ENCODE measurements at places on chromosomes 5 and 9.

GRCh38 chr9:91416096-91416712 is 7.4 kb downstream of the NFIL3 start:
- no peak for DNase-seq

GRCh38 chr9:127311239-127311741 is 46.7 kb downstream of the GARNL3 start:
- no peak for DNase-seq

DNA sequence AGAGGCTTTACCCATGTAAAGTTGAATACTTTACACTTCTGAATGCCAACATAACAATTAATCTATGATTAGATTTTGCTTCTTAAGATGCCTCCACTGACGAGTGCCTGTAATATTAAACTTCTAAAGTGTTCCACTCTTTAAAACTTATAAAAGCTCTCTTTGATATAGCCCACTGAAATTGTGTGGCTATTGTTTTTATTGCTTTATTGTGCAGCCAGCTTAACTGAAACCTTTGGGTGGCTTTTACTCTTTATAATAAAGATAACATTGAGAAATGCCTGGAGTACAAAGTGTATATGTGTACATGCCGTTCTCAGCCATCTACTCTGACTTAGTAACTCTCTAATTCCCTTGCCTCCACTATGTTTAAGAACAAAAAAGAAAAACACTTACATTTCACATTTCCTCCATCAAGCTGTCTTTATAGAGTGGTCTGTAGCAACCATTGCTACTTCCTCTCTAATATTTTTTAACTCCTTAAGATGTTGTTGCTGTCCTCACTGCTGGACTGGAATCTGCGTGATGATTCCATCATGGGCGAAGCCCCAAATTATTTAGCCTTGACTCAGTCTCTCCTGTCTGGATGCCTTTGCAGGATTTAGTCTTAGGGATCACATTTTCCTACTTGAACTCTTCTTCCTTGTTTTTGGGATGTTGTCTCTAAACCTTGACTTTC is 9.1 kb downstream of the PIK3R1 start:
- no peak for DNase-seq

GRCh38 chr5:17444496-17444895 is 53.5 kb upstream of the TAF11L2 start:
- DNase-seq = no peak

DNA sequence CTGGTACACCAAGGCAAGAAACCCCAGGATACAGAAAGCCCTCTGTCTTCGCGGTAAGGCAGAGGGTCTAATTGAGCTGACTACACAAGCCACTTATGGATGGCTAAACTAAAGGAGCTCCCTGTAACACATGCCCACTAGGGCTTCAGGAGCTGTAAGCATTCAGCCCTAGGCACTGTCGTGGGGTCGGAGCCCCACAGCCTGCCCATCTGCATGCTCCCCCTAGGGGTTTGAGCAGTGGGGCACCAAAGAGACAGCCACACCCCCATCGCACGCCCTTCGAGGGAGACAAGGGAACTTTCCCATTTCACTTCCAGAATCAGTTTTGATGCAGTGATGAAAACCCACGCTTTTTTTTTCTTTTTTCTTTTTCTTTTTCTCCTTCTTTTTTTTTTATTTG is 11.0 kb upstream of the MTMR12 start:
- no peak for DNase-seq

- no peak for DNase-seq
Observed at GRCh38 chr5:41196197-41196596, 17.1 kb downstream of the C6 start.

GRCh38 chr9:31873722-31874121 is 510.7 kb upstream of the ACO1 start:
- no peak for DNase-seq

- DNase-seq = no peak
Observed at GRCh38 chr9:105355781-105356180, 92.1 kb upstream of the FSD1L start.

DNA sequence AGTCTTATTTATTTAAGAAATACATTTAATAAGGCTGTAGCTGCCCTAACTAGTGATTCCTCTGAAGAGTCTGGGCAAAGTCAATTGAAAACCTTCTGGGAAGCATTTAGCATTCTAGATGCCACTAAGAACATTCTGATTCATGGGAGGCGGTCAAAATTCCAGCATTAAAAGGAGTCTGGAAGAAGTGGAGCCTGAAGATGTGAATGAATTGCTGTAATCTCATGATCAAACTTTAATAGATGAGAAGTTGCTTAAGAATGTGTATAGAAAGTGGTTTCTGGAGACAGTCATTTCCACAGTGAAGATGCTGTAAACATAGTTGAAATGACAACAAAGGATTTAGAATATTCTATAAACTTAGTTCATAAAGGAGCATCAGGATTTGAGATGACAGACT is 61.4 kb downstream of the WDR41 start:
- no peak for DNase-seq

DNA sequence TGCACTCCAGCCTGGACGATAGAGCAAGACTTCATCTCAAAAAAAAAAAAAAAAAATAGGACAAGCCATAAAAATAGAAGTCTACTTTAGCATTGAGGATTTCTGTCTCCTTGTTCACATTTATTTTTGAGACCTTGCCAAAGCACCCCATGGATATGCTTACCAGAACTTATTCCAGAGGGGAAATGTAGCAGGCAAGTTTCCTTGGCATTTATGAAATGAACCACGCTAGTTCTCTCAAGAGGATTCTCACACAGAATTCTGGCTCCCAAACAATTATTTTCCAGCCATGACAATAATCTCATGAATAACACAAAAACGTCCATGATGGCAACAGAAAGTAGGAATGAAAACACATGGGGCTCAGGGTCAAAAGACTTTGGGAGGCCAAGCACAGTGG is 23.4 kb upstream of the GPX8 start:
- no peak for DNase-seq

- no peak for DNase-seq
Observed at GRCh38 chr9:135921749-135922310, 14.5 kb upstream of the CAMSAP1 start.

- no peak for DNase-seq
Observed at GRCh38 chr5:88833371-88834130, 49.4 kb downstream of the MEF2C start.

DNA sequence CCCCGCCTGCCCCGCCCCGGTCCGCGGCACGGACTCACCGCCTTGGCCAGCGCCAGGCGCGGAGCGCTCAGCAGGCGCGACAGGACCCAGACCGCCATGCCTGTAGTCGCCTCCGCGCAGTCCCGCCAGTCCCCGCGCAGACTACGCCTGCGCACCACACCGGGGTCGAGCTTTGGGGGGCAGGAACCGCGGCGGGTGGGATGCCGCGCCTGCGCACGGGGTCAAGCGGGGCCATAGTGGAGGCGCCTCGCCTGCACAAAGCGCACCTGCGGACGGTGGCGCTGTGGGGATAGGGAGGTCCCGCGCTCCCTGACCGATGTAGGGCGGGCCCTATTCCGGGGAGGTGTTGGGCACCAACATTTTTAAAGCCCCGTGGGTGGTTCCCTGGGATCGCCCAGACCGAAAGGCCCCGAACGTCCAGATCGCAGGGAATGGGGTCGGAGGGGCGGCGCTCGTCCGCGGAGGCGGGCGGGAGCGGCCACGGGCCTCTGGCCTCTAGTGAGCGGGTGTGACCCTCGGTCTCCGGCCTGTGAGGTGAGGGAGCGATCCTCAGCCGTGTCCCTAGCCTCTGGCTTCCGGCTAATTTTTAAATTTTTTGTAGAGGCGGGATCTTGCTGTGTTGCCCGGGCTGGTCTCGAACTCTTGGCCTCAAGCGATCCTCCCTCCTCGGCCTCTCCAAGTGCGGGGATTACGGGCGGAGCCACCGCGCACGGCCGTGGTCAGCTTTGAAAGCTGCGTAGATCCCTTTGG is 70.8 kb upstream of the LPCAT1 start:
- peak; percentile 99 for DNase-seq

GRCh38 chr5:171405615-171406014 is 13.8 kb upstream of the FGF18 start:
- DNase-seq = peak; percentile 46

DNA sequence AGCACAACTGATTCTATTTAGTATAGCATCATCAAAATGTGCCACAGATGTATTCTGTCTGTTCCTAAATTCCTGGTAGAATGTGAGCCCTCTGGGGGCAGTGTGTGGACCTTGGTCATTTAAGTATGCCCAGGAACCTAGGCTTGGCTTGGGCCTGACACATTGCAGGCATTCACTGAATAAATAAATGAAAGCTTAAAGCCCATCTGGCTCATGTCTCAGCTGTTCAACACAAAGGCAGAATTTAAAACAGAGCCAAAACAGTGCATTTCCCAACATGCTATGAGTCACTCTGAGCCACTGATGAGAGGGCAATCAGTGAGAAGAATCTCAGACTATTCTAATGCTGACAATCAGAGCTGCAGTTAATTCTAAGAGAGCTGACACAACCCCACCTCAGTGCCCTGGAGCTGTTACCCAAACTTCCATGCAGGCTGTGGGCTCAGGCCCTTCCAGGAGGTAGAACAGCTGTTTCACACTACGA is 8.1 kb downstream of the FAM193B start:
- no peak for DNase-seq

GRCh38 chr5:132300577-132301343 is 6.6 kb downstream of the SLC22A4 start:
- DNase-seq = no peak

DNA sequence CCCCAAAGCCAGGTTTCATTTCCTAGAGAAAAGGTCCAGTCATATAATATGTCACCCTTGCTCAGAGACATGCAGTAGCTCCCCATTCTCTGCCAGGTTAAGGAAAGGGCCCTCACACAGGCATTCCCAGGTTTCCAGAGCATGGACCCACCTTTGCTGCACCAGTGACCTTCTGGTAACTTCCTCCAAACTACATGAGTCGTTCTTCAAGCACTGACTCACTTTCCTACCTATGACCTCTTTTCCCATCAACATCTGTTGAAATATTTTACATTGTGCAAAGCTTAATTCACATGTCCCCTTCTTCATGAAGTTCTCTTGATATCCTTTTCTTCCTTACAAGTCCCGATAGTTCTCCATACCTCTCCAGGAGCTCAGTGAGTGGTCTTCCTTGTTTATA is 25.9 kb downstream of the SH3TC2 start:
- no peak for DNase-seq

DNA sequence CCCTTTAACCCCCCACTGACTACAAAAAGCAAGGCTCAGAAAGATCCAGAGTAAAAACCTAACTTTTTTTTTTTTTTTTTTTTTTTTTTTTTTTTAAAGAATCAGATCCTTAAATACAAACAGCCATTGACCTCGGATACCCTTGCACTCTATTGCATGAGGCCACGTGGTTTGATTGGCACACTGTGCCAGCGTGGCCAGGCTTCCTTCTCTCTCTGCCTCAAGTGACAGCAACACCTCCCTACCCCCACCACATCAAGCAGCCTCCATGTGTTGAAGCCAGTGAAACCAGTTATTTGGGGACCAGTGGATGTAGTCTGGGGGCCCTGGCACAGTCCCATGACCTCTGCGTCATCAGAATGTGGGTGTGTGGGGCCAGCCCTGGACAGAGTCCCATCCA is 71.4 kb downstream of the OTULIN start:
- DNase-seq = no peak

DNA sequence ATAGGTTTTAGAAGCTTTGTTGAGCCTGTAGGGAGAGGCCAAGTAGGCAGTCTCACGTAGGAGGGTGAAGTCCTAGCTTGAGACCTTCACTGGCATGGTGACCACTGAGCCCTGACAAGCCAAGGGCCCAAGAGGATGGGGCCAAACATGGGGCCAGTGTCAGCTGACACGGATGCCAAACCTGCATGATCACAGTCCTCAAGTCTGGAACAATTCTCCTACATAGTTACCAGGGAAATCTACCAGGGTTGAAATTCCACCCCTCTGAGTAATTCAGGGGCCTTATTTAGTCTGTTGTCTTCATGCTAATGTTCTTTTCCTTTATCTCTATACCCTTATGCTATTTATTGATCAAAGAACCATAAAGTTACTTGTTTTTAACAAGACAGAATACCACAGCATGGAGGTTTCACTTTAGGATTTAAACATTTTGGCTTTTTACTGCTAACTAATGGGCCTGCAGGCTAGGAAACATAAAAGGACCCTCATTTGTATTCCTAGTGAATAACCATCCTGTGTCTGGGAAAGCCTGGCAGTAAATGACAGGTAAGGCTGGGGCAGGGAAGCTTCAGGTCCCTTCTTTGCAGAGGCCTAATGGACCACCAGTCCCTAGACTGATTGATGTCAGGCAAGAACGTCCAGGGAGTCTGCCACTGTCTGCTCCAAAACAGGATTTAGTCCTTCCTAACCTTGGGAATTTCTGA is 140.8 kb downstream of the FGF1 start:
- DNase-seq = no peak

GRCh38 chr5:135064235-135064570 is 30.2 kb upstream of the PITX1 start:
- no peak for DNase-seq

GRCh38 chr5:143101725-143102386 is 301.6 kb downstream of the NR3C1 start:
- DNase-seq = peak; percentile 34

DNA sequence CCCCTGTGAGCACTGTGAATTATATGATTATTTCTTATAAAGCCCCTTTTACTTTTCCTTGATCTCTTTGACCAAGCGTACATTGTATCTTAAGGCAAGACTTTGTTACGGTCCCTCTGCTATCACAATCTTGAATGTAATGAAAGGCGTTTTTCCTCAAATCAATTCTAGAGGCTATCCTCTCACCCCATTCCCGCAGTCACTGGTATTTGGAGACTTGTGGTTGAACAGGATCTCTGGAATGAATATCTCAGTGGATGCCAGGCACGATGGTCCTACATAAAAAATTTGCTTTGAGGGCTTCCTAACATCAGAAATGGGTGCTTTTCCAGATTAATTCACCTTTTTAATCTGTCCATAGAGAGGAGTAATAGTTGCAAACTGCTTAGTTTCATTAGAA is 151.4 kb upstream of the PAPPA start:
- no peak for DNase-seq

DNA sequence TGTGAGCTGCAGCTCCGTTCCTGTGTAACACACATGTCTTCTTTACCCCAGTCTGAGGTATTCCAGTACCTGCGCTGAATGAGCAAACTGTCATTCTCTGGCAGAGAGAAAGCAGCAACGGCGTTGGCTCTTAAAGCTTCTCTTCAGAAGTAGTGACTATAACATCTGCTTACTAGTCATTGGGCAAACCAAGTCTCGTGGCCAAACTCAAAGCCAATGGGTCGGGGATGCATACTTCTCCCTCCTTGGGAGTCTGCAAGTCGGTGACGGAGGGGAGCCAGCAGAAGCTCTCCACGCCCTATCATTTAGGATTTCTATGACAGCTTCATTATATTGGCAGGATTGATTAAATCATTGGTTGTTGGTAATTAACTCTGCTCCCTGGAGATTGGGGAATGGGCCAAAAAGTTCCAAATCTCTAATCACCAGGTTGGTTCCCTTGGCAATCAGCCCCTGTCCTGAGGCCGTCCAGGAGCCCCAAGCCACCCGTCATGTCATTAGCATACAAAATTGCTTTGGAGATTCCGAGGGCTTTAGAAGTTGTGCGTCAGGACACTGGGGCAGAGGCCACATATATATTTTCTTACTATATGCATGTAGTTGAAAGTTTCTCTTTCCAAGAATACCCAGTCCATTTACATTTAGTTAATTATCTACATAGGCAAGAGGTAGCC is 44.9 kb downstream of the ZNF354A start:
- no peak for DNase-seq

- peak; percentile 68 for DNase-seq
Observed at GRCh38 chr9:99822109-99822805, 572 bp downstream of the NR4A3 start.

- DNase-seq = no peak
Observed at GRCh38 chr9:36928670-36929349, 105.3 kb downstream of the PAX5 start.

- no peak for DNase-seq
Observed at GRCh38 chr9:134622896-134623257, 18.7 kb upstream of the COL5A1 start.

GRCh38 chr5:134071614-134072207 is 42.8 kb upstream of the TCF7 start:
- DNase-seq = no peak
